ENCODE measurements at places on chromosomes 13 and 19. TPM values are rescaled to one million over a fixed set of nuclear protein-coding genes. Genes with fewer than 3 reads are reported as not detected.

GRCh38 chr19:1362387-1363257, 21.1 kb upstream of the NDUFS7 start:
- DNase-seq, result no peak

DNA sequence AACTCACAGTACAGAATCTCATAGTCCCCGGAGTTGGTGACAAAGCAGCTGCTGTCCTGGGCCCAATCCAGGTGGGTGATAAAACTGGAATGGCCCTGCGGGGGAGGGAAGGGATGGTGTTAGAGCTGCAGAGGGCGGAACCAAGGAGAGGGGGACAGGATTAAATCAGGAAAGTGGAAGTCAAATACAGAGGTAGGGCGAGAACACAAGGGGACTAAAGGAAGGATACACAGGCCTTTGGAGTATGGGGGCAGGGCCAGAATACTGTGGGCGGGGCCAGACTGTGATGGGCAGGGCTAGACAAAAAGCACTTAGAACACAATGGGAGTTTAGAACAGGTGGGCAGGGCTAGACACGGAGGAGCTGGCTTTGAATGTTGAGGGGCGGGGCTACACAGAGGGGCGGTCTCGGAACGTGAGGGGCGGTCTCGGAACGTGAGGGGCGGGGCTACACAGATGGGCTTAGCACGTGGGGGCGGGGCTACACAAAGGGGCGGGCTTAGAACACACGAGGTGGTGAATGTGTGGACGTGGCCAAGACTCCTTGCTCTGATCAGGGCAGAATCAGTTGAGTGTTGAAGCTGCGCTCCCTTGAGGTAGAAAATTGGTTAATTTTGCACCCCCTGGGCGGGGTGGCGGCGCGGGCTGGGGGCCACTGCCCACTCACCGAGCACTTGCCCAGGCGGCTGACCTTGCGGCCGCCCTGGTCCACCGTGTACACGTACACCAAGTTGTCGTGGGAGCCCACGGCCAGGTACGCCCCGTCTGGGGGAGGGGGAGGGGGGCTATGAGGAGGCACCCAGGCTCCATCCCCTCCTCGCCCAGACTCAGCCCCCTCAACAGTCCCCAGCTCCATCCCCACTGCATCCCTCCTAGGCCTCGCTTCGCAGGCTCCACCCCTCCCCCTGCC, 14.0 kb upstream of the GPR4 start:
- DNase-seq, result peak; percentile 69

GRCh38 chr19:6229216-6229913, 50.4 kb downstream of the MLLT1 start:
- no peak for DNase-seq

GRCh38 chr13:43095771-43096719, 72.7 kb downstream of the DNAJC15 start:
- no peak for DNase-seq

DNA sequence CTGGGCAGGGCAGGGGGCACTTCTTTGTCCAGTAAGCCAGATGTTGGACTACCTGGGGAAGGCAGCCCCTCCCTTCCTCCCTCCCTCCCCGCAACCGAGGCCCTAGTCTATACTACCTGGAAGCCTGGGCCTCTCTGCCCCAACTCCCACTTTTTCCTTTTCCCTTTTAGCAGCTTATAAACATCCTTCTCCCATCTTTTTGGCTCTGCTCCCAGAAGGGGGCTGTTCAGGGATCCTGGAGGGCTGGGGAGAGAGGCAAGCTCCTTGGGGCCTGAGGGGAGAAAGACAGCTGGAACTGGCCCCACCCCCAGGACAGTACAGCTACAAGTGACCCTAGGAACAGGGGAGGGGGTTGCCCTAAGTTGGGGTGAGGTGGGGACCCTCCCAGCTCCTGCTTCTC, 44.9 kb downstream of the LYL1 start:
- DNase-seq, result peak; percentile 59

GRCh38 chr13:86757236-86757978, 913.8 kb upstream of the SLITRK5 start:
- DNase-seq, result no peak

DNA sequence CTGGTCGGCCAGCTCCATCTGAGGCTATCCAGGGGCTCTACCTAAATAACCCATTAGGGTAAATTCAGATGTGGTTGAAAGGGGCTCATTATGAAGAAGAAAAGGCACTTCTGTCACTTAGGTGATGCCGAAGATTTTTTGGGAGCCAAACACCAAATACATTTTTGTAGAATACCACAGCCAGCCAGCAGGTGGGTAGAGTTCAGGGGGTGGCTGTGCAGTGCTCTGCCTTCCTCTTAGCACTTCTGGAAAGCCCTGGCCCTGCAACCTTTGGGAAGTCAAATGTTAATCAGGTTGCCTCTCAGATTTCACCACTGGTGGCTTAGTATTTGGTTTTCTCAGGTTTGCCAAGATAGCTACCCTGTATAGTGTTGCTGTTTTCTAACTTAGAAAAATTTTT, 18.5 kb upstream of the GPR18 start:
- DNase-seq, result no peak

DNA sequence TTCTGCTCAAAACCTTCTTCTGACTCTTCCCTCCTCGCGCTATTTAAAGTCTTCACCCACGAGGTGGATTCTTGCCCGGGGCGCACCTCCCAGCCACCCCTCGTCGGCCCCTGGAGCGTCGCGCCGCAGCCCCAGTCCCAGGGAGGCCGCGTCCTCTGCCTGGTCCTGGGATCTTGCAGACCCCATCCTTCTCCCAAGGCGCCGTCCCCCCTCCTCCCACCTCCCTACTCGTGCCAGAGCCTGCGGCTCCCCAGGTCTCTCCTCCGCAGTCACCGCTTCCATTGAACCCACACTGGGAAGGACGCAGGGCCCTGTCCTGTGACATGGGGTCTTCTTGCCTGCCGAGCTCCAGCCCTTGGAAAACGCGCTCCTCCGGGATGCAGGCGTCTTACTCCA, 486 bp downstream of the ZNF808 start:
- no peak for DNase-seq

DNA sequence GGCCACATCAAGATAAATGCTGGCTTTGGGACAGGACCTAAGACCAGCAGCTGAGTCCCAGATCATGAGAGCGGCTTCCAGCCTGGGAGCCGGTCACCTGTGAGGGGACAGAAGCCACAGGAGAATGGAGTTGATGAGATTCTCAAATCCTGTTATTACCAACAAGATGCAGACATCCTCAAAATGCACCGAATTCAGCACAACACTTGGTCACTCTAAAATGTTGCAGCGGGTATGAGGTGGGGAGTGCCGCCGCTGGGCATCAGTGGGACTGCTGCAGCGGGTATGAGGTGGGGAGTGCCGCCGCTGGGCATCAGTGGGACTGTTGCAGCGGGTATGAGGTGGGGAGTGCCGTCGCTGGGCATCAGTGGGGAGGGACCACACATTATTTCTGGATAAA, 21.2 kb downstream of the RANBP3 start:
- no peak for DNase-seq

GRCh38 chr19:28603453-28603852, 609.5 kb downstream of the UQCRFS1 start:
- DNase-seq, result no peak

GRCh38 chr19:2239771-2240770, 3.4 kb downstream of the SF3A2 start:
- no peak for DNase-seq

DNA sequence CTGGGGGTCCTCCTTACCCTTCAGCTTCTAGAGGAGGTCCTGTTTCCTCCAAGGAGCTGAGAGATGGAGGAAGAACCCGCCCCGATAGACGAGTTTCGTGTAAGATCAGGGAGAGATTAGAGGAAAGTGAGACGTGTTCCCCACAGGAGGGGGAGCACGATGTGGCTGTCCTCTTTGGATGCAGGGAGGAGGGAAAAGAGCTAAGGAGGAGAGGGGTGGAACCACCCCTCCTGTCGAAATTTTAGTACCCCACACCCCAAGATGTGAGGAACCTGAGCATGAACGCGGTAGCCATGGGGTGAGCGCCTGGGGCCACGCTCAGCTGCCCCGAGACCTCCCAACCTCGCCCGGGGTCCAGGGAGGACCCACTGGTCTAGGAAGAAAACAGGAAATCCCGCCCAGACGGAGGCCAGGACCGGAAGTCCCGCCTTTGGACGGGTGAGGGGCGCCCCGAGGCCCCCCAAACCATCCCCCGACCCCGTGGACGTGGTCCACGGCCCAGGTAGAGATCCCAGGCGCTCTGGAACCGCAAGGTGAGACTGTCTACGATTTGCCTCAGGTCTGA, 1.2 kb downstream of the AKT1S1 start:
- peak; percentile 54 for DNase-seq

DNA sequence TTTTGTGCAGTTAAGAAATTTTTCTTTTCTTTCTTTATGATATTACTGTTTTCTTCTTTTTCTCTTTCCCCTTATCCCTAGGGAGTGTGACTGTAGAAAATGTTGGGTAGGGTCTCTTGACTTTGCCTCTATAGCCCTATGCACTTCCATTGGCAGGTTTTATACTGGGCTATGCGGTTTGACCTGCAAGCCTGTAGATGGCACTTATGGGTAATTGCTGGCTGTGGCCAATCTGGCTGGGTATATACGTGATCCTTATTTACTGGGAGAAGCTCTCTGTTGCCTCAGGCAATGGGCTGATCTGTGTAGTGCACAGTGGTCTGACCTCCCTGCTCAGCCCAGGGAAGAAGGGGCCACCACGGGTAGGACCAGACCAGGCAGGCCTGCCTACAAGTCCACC, 78.8 kb downstream of the RAP2A start:
- DNase-seq, result no peak

GRCh38 chr13:101915755-101916107, 463.3 kb downstream of the ITGBL1 start:
- DNase-seq, result no peak

DNA sequence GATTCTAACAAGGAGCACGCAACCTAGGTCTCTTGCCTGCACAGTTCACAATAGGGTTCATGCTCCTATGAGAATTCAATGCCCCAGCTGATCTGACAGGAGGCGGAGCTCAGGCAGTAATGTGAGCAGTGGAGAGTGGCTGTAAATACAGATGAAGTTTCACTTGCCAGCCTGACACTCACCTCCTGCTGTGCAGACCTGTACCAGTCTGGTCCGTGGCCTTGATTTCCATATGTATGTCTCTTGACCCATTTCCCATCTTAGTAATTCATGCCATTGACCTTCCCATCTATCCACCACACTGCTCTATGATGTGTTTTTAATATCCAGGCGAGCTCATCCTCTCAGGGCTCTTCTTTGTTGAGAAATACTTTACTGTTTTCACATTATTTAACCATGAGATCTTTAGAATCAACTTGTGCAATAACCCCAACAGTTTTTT, 95.2 kb downstream of the LRCH1 start:
- peak; percentile 7 for DNase-seq

DNA sequence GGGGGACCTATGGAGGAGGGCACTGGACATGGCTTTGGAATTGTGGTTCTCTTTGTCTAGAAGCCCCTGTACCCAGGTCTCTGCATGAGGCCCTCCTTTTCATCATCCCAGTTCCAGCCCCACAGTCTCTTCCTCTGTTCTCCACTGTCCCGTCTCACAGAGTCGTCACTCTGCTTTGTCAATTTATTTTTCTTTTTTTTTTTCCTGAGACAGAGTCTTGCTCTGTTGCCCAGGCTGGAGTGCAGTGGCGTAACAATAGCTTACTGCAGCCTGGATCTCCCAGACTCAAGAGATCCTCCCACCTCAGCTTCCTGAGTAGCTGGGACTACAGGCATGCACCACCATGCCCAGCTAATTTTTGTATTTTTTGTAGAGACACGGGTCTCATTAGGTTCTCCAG, 619 bp upstream of the EXOC3L2 start:
- DNase-seq, result no peak

ZNF841 gene
- 18.4 TPM for total RNA-seq

PDX1 gene
- total RNA-seq, result not detected

IQCN gene
- not detected for total RNA-seq

INSR gene
- total RNA-seq, result 0.37 TPM

CEACAM3 gene
- not detected for total RNA-seq

TMIGD2 gene
- total RNA-seq, result not detected

ZNF569 gene
- total RNA-seq, result 7.2 TPM

GFY gene
- total RNA-seq, result not detected

JSRP1 gene
- total RNA-seq, result not detected

ZNF844 gene
- 2.5 TPM for total RNA-seq

C19orf85 gene
- total RNA-seq, result not detected

CAMSAP3 gene
- not detected for total RNA-seq
